Lung microvascular endothelial cell (primary cell): ENCODE measurements at places on chromosomes 11 and 22.

DNA sequence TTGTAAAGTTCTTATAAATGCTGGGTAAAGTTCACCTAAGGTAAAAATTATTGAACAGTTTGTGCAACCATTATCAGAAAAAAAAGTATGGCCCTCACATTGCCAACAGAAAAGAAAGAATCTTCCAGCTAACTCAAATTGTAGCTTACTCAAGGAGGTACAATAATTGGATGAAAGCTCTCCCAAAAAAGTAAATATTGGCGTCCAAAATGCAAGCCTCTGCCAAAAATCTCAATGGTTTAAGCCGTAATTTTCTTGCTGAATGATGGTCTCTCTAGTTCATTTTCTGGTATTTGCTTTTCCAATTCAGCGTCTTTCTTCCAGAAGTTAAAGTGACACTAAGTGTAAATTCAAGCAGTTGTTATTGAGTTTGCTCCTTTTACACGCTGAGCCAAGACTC lies 727.3 kb downstream of the LRRC4C start:
- DNase-seq: no peak

DNA sequence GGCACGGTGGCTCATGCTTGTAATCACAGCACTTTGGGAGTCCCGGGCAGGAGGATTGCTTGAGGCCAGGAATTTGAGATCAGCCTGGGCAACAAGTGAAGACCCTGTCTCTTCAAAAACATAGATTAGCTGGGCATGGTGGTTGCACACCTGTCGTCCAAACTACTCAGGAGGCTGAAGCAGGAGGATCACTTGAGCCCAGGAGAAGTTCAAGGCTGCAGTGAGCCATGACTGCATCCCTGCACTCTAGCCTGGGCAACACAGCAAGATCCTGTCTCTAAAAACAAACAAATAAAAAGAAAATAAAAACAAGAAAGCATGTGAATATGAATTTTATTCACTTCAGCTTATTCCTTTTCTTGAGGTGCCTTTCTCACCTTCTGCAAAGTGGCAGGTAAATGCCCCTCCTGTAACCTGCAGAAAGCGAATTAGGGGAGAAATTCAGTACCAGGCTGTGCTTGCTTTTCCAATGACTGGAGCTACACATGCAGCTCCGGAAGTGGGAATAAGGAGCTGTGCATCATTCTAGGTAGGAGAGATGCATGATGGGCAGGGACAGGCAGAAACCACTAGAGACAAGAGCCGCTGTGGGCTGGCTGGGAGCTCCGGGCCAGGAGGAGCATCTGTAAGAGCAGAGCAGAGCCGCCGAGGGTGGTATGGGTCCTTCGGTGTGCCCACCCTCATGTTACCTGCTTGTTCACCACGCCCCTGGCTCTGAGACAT lies 14.7 kb upstream of the KCTD17 start:
- DNase-seq: no peak

- DNase-seq: no peak
Observed at GRCh38 chr11:10453261-10453660, 1.8 kb upstream of the AMPD3 start.

DNA sequence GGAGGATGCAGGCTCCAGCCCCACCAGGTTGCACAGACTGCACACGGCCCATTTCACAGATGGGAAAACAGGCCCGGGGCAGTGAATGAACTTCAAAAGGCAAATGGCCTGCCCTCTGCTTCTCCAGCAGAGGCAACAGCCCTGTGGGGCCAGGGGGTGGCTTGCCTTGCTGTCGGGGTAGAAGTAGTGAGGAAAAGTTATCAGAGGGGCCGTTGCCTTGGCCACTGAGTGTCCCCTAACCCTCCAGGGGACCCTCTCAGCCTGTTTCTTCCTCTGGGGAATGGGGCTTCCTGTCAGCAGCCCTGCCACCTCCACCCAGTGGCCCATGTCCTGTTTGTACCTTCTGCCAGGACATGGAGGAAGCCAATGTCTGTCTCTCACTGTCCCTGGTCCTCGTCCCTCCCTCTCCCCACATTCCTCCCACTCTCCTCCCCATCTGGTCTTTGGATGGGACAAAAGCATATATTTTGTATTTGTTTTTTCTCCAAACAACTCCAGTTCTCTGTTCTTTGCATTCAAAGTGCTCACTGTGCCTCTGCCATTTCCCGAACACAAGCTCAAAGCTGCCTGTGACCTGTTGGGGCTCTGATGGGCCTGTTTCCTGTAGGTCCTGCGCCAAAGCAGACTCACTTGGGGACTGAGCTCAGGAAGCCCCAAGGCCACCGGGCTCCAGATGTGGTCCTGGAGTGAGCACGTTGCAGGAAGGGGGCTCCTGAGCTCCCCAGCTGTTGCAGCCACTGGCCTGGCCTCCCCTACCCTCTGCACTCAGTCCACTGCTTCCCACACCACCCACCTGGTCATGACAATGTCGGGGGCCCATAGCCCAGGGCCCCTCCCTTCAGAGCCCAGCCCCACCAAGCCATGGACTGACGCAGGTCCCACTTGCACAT lies 9.5 kb downstream of the MAP4K2 start:
- peak; percentile 61 for DNase-seq

DNA sequence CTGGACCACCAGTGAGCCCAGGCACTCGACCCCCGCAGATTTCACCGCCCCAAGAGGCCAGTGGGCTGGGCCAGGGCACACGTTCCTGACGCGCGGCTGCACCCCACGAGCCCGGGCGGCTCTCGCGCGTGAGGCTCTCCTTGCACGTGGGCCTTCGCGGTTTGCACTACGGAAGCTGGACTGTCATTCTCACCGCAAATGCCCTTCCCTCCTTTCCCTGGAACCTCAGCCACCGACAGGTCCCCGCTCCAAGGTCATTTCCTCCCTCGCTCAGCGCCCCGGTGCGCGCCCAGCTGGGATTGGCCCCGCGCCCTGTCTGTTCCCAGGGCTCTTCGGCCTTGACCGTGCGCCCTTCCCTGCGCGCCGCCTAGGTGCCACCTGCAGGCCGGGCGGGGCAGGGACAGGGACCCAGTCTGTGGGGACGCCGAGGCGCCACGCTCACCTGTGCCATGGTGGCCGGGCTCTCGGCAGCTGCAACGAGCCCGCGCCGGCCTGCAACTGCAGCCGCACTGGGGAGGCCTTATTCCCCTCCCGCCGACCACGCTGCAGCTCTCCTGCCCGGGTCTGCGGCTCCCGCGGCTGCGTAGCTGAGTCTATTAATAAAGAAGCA lies 2.1 kb upstream of the CPT1A start:
- peak; percentile 42 for DNase-seq

DNA sequence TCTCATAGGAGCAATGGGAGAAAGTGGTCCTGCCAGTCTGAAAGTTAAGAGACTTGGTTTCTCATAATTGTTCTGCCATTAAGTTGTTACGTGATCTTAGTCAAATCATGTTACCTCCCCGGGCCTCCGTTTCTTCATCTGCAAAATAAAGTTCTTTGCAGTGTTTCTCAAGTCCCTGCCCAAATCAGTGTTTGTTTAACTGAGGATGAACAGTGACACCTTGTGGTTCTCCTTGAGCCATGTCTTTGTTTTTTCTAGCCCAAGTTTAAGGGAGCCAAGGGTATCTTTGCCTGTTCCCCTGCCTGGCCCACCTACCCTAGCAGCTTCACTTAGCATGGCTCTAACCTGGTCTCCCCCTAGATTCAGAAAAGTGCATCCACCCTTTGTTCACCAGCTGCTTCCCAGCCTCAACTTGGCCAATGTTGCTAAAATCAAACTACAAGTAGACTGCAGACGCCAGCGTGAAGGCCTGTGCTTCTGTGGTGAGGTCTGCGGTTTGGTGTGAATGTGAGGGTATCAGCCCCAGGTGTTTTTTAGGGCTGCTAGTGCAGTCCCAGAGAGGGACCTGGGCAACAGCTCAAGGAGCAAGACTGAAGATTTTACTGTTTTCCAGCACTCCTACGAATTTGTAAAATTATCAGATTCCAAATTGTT lies 35.5 kb downstream of the FZD4 start:
- peak; percentile 85 for DNase-seq

DNA sequence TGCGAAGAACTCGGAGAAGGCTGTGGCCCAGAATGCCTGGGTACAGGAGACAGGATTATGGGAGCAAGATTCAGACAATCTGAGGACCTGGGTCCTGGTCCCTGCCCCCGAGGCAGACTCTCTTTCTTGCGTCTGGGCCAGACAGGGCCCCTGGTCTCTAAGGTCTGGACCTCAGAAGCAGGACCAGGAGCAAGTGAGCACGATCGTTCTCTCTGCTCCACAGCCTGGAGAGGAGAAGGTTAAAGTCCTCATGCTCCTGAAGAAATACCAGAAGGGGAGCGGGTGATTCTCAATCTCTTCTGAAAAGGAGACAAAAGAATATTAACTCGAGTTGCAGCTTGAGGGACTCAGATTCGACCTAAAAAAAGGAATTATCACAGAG lies 349.9 kb downstream of the CADM1 start:
- DNase-seq: no peak

DNA sequence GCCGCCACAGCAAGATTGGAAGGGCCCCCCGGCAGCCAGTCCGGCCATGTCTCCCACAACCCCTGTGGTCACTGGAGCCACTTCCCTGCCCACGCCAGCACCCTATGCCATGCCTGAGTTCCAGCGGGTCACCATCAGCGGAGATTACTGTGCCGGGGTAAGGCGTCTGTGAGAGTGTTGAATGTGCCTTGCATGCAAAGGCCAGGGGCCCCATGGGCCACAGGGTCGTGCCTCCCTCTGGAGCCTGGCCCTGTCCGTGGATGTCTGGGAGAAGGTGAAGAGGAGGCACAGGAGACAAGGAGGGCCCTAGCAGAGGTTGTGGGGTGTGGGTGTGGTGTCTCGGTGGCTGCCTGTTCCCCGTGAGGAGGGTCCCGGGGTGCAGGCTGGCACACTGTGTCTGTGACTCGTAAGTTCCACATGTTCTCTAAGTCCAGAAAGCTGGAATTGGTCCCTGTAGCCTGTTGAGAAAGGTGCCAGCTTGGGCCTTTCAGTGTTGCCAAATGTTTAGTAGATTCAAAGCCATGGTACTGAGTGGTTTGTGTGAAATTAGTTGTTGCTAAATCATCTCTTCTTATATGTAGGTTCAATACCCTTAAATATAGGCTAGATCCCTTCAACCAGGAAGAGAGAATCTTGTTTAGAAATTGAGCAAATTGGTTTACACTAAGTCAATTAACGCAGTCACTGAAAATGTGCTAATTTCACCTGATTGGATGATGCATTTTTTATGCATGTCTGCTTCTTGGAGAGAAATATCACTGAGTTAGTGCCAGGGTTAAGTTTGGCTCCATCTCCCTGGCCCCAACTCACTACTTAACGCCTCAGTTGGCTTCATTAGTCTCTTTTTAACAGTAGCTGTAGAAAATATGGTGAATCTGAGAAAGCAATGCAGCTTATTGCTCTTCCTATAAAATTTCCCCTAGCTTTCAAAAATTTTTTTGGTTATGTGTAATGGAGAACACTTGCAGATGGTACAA lies 23.8 kb downstream of the AMPD3 start:
- DNase-seq: no peak
